Activated T-helper 1 cell treated with anti-CD3 and anti-CD28 coated beads, Interleukin-2, amount 50 U/mL, for 16 hours (primary cell): ENCODE measurements at places on chromosomes 13 and 19.

- no peak for DNase-seq
Measured at GRCh38 chr13:112579310-112579843, 8.6 kb downstream of the TUBGCP3 start.

- peak; percentile 86 for DNase-seq
Measured at GRCh38 chr19:9791552-9792205, 23.1 kb upstream of the ZNF846 start.

- DNase-seq = no peak
Measured at GRCh38 chr19:21581646-21582240, 76.3 kb downstream of the ZNF429 start.

GRCh38 chr19:3691372-3691716, 8.9 kb downstream of the PIP5K1C start:
- DNase-seq = no peak

GRCh38 chr19:36686365-36687213, 823 bp upstream of the ZNF567 start:
- no peak for DNase-seq
